T-helper 9 cell (primary cell): ENCODE measurements at places on chromosomes 16 and 17.

DNA sequence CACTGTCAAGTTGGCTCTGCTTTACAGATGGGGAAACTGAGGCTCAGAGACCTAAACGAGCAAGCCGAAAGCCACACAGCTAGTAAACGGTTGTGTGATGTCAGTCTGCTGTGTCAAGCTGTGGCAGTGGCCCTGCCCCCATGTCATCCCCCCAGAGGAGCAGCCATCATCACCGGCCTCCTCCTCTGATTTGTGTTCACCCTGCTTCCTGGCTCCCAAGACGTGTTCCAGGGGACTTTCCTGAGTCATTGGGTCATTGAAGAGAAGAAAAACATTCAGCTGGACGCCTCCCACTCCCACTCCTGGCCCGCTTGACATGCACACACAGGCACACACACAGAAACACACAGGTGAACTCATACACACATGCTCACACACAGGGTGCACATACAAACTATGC, 54.0 kb upstream of the CIBAR2 start:
- no peak for DNase-seq

DNA sequence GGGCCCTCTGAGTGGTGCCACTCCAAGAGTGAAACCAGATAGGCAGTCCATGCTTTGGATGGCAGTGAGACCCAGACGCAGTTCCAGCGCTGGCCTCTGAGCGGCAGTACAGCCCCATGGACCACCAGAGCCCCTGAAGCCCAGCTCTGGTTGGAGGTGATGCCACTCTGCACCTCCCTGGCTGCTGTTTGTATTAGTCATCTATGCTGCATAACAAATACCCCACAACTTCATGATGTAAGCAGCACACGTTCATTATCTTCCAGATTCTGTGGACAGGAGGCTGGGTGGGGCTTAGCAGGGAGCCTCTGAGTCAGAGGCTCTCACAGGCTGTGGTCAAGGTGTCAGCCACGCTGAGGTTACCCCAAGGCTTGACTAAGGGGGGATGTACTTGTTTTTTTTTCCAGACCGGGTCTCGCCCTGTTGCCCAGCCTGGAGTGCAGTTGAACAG, 5.1 kb upstream of the NME4 start:
- DNase-seq = peak; percentile 55

DNA sequence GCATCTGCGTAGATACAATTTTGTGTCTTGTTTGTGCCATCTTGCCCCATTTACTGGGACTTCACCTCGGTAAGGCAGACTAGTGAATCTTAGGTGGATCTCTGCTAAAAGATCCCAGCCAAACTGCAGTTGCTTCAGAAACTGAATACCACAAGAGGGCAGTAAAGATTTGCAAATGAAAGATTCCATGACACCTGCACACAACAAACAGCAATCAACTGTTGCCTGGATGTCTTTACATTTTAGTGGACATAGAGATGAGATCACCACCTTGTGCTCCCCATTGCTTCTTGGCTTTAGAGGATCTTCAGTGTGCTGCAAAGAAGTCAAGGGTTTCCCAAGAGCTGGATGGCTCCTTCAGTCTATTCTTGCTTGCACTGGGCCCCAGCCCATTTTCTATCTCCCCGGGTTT, 119.2 kb upstream of the CACNG5 start:
- DNase-seq = no peak

- DNase-seq = no peak
Observed at GRCh38 chr16:57960826-57961472, 10.0 kb downstream of the CNGB1 start.

DNA sequence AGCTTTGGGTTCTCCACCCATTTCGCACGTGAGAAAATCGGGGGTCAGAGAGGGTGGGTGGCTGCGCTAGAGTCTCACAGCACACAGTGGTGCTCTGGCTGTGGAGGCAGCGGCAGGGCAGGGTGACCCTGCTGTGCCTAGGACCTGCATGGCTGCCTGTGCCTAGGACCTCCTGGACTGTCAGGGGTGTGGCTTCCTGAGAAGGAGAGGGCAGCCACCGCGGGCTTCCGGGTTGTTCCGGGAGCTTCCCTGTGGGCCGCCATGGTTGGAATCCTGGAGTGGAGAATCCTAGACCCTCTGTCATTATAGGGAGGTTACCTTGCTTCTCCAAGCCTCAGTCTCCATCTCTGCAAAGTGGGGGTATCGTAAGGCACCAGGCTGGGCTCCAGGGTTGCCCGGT, 9.3 kb downstream of the ZFPM1 start:
- no peak for DNase-seq

GRCh38 chr17:50114849-50115357, 15.1 kb downstream of the SAMD14 start:
- no peak for DNase-seq

GRCh38 chr17:36701429-36702099, 100.2 kb downstream of the MRM1 start:
- DNase-seq = no peak

DNA sequence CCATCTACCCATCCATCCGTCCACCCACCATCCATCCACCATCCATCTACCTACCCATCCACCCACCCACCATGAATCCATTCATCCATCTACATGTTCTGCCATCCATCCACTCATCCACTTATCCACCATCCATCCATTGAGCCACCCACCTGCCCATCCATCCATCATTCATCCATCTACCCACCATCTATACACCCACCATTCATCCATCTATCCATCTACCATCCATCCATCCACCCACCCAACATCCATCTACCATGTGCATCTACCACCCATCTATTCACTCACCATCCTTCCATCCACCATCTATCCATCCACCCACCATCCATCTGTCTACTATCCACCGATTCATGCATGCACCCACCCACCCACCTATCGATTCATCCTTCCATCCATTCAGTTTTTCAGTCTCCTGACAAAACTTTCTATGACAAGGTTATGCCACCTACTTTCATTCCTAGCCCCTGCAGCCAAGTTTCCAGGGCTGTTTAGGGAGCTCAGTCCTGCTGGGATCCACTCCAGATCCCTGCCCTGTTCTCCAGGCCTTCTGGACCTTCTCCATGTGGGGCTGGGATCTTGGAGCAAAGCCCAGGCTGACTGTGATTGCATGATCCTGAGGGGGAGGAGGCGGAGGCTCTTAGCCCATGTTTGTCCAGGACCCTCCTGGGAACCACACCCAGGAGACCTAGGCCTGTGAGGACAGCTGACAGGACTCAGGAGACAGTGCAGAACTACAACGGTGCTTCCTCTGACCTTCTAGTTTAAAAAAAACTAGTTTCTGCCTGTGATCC, 27.4 kb downstream of the BCO1 start:
- DNase-seq = no peak

- DNase-seq = no peak
Observed at GRCh38 chr17:29291163-29291752, 2.7 kb downstream of the NUFIP2 start.

GRCh38 chr17:19812407-19812806, 55.3 kb downstream of the ULK2 start:
- no peak for DNase-seq

DNA sequence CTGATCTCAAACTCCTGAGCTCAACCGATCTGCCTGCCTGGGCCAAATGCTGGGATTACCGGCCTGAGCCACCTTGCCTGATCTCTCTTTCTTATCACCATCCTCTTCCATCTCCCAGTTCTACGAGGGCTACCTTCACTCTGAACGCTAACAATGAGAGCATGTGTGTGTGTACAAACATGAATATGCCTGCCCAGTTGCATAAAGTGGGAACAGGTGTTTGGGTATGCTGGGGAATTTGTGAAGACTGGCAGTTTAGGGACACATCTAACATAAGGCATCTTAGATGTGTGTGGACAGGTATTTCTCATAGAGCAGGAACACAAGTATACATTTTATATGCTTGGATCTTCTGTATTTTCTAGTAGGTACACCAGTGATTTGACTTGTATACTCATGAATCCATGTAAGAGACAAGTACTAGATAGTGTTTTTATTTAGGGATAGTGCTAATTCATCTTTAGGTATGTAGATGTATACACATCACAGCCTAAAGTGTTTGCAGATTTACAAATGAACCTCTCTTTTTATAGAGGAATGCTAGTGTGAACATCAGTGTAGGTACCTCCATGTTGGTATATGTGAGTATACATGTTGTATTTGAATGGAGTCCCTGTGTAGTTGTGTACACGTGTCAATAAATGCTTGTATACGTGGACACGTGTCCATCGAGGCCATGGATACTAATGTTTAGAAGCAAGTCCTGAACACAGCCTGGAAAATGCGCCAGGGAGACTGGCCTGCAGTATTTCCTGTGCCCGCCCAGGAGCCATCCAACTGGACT, 1.2 kb upstream of the DLX4 start:
- DNase-seq = no peak

DNA sequence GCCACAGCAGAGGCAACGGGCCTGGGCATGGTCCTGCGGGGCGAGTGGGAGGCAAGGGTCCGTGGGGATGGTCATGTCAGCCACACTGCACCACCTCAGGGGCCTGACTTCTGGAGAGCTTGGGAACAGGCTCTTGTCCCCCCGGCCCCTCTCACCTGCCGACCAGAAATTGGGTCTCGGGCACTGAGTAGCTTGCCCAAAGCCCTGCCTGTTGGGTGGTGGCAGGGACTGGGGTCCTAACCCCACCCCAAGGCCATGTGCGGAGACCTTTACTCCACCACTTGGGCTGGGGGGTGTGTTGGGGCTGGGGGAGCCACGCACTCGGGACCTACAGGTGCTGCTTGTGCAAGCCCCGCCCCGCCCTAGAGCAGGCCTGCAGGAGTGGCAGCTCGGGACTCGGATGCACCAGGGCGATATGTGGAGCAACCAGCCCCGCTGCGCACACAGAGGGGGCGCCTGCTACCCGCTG, 24.2 kb upstream of the CHMP6 start:
- DNase-seq = no peak

GRCh38 chr17:1108478-1108764, 71.4 kb downstream of the ABR start:
- DNase-seq = peak; percentile 22

DNA sequence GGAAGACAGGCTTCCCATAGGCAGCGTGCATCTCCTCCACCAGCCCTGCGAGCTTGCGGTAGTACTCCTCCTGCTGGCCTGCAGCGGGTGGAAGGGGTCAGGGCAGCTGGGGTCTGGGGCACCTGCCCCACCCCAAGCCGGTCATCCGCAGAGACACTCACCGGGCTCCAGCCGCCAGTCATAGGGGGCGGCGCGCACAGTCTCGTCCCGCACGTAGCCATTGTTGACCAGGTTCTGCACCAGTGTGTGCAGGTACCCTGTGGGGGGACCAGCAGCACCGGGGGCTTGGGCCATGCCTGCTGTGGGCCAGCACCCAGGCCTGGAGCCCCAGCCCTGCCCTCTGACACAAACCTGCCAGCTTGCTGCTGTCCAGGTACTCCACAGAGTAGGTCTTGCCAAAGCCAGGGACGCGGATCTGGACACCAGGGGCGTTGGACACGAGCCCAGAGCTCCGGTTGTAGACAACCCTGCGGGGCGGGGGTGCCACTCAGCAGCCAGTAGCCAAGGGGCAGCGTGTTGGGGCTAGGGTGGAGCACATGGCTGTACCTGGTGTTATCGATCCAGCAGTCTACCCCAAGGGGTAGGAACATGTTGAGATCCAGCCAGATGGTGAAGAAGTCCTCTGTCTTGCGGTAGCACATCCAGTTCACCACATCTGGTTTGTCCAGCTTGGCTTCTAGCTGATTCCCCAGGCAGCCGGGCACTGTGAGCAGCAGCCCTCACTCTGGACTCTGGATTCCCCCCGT, 1.2 kb downstream of the LCAT start:
- DNase-seq = no peak

GRCh38 chr17:46178550-46179214, 14.5 kb downstream of the KANSL1 start:
- DNase-seq = no peak

- DNase-seq = no peak
Observed at GRCh38 chr17:57604771-57605674, 140.1 kb downstream of the CCDC182 start.

DNA sequence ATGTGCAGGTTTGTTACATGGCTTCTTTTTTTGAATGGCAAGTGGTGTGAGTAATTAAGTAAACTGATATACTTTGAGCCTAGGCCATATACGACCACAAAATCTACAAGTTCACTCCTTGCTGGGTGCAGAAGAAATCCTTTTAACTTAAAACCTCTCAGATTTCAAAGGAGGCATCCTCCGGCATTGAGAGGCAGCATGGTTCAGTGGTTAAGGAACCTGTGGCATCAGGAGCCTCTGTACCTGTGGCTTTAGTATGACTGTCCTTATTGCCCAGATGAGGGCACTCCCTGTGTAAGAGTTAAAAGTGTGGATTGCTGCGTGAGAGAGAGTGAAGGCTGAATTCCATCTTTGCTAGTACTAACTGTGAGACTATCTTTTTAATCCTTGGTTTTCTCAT, 3.3 kb downstream of the NLRP1 start:
- DNase-seq = no peak

DNA sequence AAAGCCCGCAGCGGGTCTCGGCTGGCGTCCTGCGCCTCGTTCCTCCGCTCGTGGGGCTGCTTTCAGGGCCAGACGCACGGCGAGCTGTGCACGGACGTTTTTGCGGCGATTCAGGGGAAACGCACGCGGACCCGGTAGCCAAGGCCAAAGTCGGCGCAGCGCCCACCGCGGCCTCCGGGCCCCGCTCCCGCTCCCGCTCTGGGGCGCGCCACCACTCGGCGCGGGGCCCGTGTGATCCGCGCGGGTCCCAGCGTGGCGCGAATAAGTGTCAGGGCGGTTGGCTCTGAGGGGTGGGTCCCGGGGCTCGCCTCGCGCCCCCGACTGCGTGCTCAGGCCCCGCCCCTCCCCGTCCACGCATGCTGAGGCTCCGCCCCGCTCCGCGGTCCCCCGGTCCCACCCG, 694 bp upstream of the TBCD start:
- DNase-seq = no peak

GRCh38 chr17:48484256-48484655, 46.6 kb downstream of the HOXB1 start:
- DNase-seq = no peak

DNA sequence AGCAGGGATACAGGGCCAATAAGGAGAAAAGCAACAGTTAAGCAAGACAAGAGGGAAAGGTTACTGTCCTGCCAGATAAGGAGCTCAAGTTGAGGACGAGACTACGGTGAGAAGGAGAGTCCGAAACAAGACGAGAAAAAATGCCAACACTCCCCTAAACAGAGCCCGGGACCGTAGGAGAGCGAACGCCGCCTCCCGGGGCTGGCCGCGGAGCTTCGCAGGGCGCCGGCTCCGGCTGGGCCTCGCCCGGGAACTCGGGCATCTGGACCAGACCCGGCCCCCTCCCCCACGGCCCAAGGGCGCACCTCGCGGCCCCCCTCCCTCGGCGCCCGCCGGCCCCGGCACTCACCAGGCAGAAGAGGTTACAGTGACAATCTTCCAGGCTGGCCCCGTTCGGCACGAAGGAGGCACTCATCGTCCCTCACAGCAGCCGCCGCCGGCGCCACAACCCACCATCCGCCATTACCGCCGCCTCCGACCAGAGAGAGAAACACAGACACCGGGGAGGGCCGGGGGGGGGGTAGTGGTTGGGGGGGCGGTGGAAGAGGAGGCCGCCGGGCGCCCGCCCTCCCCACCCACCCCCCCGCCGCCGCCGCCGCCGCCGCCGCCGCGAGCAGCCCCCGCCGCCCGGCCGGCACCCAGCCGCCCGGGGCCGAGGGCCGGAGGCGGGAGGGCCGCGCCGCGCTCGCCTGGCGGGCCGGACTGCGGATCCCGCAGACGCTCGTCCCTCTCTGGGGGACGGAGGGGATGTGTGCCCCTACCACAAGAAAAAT, at the start of gene MED13:
Gene MED13, minus strand, starts transcription at position 488 of the 773 bp plus-strand sequence. Its CDS starts 73 bp downstream, at position 415.
- peak; percentile 59 for DNase-seq

- DNase-seq = no peak
Observed at GRCh38 chr17:1904273-1905182, 74.7 kb downstream of the RPA1 start.
